ENCODE measurements at places on chromosomes 6 and 20.

DNA sequence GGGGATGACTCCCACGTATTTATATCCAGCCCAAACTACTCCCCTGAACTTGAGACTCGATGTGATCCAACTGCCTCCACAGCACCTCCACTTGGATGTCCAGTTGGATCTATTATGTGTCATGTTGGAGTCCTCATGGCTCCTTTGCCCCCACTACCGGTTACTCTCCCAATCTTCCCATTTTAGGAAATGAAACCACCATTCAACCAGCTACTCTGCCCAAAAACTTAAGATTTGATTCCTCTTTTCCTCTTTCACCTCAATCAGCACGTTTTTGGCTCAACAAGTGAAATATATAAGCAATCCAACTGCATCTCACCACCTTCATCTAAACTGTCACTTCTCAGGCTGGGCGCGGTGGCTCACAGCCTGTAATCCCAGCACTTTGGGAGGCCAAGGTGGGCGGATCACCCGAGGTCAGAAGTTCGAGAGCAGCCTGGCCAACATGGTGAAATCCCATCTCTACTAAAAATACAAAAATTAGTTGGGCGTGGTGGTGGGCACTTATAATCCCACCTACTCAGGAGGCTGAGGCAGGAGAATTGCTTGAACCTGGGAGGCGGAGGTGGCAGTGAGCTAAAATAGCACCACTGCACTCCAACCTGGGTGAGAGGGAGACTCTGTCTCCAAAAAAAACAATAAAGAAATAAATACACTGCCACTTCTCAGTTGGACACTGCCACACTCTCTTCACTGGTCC is 3.4 kb downstream of the AHCY start:
- no peak for DNase-seq

GRCh38 chr6:80348263-80348662 is 241.8 kb downstream of the BCKDHB start:
- DNase-seq = no peak

DNA sequence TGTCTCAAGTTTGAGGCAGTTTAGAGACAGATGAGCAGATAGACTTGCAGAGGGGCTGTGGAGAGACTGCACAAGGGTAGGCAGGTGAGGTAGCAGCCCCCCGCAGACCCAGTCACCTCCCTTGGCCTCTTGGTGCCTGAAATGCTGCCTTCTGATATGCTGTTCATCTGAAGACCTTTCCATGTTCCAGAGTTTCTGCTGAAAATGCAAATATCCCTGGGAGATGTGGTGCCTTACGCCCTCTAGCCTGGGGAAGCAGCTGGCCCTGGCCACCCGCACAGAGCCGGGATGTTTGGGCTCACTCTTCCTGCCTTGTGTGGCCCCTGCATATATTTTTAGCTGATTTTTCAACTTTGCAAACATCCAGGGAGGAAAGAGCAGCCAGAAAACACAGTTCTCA is 51.4 kb downstream of the TMEM242 start:
- DNase-seq = no peak

GRCh38 chr6:5099537-5099936 is 14.4 kb downstream of the PPP1R3G start:
- no peak for DNase-seq

DNA sequence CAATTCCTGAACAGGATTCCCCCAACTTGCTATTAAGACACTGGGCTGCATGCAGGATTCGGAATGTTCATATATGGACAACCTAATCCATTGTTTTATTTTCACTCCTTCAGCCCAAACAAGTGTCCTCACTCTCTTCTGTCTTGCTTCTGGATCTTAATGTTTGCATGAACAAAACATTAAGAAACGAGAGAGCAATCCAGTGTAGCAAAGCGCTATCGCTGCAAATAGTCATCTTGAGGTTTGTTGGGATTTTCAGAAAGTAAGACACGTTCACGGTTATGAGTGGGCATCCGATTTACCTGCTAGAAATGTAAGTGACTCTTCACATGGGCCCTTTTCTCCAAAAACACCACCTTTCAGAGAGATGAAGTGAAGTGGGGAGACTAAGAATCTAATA is 156.4 kb downstream of the MBOAT1 start:
- DNase-seq = no peak

DNA sequence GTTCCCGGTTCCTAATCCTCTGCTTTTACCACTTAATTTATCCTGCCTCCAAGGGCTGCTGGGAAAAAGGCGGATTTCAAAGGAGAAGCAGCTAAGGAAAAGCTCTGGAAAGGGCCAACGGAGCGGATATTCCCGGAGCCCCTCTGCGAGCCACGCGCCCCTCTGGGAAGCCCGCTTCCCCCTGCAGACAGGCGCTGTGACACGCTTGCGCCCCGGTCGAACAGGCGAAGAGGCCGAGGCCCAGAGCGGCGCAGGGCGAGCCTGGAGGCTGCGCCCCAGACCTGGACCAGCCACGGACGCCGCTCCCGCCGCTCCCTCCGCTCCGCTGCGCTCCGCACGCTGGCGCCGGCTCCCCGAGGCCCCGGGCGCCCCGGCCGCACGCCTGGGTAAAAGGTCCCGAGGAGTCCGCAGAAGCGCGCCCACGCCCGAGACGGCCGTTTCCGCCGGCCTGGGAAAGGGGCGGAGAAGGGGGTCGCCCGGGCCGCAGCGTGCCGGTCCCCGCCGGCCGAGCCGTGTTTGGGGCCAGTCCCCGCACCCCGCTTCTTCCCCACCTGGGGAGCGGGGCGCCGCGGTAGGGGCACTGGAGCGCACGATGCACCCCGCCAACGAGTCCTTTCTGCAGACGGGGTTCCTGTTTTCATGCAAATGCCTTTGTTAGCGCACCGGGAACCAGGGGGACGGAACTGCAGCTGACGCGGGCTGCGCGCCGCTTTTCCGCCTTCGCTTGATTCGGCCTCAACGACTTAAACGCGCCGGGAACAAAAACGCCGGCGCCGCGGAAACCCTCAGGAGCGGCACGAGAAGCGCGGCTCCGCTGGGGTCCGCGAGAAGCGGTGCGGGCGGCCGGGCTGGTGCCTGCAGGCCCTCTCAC is 91.9 kb upstream of the SIRPA start:
- peak; percentile 67 for DNase-seq

- peak; percentile 12 for DNase-seq
These were observed 9.2 kb upstream of the IL17F start for GRCh38 chr6:52253494-52253893.

GRCh38 chr6:118895859-118896258 is 1.9 kb downstream of the ASF1A start:
- DNase-seq = no peak

- DNase-seq = no peak
These were observed 213.5 kb upstream of the ARID1B start for GRCh38 chr6:156563714-156564113.

DNA sequence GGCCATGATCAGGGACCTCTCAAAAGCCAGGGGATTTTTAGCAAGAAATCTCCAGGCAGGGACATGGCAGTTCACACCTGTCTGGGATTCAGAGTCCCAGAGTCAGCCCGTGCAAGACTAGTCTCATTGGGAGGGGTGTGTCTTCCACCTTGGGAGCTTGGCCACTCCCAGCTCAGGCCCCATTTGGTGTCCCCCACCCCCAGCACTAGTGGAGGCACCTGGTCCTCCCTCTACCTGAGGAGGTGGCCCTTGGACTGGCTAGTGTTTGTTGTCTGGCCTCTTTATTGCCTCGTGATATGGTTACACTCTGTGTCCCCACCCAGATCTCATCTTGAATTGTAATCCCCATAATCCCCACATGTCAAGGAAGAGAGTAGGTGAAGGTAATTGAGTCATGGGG is 140.8 kb upstream of the PHACTR3 start:
- no peak for DNase-seq

- DNase-seq = no peak
These were observed 8.7 kb downstream of the UBR2 start for GRCh38 chr6:42572523-42572922.

GRCh38 chr6:25341203-25341552 is 62.0 kb downstream of the CARMIL1 start:
- DNase-seq = no peak

DNA sequence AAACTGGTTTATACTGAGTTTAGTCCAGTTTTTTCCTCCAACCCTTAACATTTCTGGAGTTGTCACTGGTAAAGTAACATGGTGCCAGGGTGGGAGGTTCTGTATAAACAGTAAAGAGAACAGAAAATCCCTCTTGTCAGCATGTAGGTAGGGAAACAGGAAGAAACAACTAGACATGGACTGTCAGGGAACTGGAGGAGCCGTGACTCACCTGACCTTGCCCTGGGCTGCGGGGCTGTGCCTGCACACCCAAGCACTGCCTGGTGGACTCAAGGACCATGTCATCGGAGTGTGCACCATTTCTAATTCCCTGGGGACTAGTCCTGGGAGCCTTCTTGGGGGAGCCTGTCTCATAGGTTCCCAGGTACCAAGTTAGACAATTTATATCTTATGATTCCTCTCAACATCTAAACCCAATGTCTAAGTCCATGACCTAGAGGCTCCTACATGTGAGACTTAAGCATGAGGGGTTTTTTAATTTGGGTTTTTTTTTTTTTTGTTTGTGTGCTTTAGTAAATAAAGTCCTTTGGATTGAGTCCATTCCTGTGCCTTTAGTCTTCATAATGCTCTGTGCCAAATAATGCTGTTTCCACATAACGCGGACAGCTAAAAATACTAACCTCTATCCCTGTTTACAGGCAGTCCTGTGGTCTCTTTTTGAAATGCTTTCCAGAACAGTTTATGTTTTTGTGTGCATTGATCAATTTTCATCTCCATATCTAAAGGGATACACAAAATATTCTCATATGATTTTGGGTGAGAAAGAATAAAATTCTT is 136.9 kb upstream of the SUPT3H start:
- DNase-seq = peak; percentile 30

- DNase-seq = no peak
These were observed 177.7 kb downstream of the KLHL32 start for GRCh38 chr6:97102145-97102790.

- DNase-seq = no peak
These were observed 23.0 kb upstream of the FLRT3 start for GRCh38 chr20:14360416-14360815.

DNA sequence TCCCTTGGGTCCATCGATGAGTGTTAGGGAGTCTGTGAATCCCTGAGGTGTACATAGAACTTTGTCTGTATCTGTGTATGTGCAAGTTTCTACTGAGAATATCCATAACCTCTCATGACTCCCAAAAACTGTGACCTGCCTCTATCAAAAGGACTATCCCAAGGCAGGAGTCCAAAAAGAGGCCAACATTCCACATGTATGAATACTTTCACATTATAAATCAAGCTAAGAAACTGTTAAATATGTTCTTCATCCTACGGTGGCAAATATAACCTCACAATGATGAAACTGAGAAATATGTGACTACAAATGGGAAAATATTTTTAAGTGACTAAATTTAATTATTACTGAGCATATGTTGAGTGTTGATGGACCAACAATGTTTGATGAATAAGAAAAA is 16.1 kb upstream of the STX11 start:
- DNase-seq = no peak

- DNase-seq = no peak
These were observed 195.5 kb downstream of the MAFB start for GRCh38 chr20:40493549-40493948.

DNA sequence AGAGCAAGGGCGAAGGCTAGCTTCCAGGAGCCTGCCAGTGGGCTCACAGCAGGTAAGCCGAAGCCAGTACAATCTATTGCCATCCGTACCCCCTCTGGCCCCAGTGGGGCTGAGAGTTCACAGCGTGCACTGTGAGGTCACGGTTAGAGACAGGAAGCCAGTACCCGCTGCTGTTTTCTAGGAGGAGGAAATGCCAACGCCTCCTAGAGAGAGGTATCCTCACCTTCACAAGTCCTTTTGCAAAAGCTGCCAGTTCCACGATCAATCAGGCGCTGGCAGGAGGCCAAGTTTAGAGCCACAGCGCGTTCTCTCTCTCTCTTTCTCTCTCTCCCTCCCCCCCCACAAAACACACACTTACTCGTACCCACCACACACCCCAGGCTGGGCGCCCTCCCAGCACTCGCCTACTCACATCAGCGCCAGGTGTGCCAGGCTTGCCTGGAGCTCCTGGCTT is 22.5 kb downstream of the COL9A1 start:
- DNase-seq = no peak

DNA sequence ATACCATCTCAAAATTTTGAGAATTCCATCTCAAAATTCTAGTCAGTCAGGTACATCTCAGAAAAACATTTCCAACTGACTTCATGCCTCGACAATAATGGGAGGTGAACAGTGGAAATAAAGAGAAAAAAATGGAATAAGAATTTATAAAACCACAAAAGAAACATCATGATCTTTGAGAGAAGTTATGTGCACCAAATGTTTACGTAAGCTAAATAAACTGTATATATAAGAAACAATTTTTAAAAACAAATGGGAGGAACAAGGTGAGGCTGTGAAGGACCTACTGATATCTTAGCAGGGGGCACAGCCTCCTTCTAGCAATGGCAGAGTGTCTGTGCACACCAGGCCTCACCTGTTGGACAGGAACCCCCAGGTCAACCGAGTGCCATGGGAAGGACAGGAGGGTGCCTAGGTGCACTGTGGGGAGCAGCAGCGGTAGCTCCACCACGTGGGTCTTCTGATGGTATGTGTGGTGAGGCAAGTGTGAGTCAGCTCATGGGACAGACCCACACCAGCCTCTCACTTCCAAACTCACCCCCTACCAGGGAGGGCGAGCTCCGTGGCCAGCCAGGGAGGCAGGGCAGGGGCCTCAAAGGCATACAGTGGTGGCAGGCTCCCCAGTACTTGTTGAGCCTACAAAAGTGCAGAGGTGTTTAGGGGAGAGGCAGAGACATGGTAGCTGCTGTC is 23.2 kb downstream of the DIDO1 start:
- DNase-seq = no peak

DNA sequence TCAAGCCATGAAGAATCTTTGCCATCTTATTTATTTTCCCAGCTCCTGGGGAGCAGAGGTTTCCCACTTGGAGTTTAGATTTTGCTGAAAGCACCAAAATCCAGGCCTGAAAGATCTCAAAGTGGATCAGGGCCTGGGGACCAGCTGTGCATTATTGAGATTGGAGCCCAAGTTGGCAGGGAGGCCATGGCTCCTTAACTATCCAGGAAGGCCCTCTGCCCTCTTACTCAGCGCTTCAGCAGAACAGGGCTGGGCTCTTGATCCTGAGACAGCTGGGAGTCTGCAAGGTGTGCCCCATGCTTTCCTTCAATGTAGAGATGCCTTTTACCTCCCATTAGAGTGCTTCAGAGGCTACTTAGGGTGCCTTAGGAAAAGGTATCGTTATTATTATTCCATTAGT is 24.6 kb downstream of the FOXO3 start:
- no peak for DNase-seq

DNA sequence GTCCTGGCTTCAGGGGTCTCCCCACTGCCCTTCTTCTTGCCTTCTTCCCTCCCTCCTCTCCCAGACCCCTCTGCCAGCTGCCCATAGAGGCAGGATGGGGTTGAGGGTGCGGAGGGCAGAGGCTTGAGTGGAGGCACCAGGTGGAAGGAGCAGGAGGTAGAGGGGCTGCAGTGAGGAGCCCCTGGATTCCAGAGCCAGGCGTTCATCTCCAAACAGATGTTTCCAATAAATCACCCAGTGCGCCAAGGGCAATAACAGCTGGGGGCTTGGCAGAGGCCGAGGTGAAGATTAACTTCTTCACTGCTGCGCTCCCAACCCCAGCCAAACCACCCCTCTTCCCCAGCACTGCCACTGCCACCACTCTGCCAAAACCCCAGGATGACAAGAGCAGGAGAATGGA is 10.7 kb downstream of the MDFI start:
- no peak for DNase-seq

- no peak for DNase-seq
These were observed 150.3 kb downstream of the LINC00237 start for GRCh38 chr20:20955892-20956291.
